Tibial artery (tissue), 4 donors: ENCODE measurements at places on chromosomes 5 and 9.

GRCh38 chr9:37373621-37374020, 48.9 kb upstream of the GRHPR start:
- DNase-seq = no peak

- peak; percentile 75 for DNase-seq
Observed at GRCh38 chr5:172769616-172770373, 1.2 kb downstream of the DUSP1 start.

DNA sequence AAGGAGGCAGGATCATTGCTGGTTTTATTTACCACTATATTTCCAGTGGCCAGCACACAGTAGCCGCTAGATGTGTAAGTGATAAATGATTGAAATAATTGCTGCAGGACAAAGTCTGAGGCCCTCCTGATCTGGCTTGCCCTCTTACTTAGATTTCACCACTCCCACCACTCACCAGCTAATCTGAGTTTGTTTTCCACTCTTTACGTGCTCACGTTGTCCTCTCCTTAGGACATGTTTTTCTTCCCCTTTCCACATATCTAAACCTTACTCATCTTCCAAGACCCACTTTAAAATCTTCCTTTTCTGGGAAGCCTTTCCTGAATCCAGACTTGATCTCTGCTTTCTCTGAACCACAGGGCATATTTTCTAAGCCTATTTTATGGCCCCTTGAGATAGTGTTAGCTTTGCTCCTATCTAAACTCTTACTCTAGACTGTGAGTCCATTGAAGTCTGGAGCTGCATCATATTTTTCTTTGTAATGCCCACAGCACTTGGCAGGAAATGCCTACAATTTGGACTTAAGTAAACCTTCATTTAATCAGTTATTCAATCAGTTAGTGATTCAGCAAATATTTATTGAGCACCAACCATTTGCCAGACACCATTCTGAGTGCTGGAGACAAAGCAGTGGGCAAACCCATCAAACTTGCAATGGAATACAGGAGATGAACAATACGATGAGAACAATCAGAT, 2.4 kb downstream of the TLR4 start:
- no peak for DNase-seq

DNA sequence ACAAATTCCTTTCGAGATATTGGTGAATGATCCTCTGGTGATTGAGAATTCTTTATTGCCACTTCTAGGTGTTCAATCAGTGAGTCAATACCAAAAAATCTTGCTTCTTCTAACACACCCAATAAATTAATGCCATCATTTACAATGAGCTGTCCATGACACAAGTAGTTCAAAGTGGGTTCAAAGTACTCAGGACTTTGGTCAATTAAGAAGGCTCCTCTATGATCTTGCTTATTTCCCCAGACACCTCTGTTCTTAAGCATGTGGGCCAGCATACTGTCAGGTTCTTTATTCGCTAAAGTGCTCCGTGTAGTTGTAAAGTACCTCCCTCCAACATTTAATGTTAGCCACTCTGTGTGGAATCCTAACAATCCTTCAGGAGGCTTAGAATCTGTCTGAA, 127.1 kb downstream of the WDR70 start:
- DNase-seq = no peak

DNA sequence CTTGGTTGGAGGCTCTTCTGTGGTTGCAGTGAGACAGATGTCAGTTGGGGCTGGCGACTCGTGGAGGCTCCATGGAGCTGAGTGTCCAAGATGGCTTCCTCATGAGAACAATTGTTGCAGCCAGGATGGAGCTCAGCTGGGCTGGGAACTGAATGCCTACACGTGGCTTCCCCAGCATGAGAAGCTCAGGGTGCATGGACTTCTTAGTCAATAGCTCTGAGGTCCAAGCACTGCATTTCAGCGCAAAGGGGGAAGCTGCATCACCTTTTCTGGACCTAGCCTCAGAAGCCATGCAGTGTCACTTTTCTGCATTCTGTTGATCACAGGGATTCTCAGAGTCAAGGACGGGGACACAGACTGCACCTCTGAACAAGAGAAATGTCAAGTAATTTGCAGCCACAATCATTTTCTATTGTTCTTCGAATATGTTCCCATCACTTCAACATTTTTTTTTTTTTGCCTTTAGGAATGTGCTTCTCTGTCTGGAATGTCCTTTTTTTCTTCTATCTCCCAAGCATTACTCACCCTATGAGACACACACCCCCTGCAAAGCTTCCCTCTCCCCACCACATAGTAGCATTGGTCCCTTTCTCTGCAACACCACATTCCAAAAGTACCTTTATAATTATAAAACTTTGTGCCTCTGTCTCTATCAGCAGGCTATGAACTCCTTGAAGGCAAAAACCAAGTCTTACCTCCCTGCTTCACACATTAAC, 57.5 kb upstream of the STK32A start:
- no peak for DNase-seq

GRCh38 chr5:66864240-66864884, 268.2 kb downstream of the MAST4 start:
- DNase-seq = no peak

DNA sequence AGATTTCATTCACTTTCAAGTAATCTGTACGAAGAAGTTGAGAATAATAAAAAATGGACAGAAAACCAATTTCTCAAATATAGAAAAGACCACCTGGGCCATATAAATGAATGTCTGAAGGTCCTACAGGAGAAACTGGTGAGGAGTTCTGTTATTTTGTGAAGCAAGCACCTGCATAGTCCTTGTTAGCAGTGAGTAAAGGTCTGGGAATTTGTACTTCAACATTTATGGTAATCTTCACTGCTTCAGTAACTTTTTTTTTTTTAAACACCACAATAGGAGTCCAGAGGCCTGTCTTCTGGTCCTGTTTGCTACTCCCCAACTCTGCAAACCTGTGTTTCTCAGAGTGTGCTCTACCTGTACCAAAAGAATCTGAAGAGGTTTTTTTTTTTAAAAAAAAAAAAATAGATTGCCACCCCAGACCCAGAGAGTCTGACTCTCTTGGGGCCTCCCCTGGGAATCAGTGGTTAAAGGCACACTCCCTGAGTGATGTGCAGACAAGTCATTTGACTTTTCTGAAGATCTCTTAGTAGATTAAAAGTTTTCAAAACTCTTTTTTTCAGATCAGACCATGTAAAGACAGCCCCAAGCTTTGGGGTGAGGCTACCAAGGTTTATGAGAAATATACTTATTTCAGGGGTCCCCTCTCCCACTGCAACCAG, 55.5 kb downstream of the FAM81B start:
- no peak for DNase-seq

DNA sequence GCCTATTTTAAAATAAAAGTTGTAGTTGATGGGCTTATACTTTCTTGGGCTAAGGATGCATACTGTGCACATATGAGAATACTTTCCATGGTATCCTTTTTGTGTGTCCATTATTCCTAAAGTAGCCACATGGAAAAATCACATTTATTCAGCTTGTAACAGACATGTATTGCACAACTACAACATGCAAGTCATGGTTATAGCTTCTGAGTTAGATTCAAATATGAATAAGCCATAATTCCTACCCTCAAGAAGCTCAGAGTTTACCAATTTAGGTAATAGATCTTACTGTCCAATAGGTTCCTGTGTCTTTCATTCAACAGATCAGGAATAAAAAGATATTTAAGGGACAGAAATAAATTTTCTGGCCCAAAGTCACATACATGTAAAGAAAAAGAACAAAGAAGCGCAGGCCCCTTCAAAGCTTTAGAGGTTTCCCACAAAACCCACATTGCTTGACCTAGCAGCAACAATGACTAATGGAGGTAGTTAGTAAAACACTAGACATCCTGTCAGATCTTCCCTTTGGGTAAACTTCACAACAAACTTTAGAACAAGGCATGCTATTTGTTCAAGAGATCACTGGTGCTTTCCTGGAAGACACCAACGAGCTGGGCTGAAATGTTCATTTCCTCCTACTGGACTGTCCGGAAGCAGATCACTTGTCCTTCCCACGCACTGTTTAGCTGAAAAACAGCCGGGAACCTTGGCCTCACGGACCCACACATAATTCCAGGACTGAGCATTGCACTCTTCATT, 78.4 kb upstream of the ITGA1 start:
- no peak for DNase-seq

DNA sequence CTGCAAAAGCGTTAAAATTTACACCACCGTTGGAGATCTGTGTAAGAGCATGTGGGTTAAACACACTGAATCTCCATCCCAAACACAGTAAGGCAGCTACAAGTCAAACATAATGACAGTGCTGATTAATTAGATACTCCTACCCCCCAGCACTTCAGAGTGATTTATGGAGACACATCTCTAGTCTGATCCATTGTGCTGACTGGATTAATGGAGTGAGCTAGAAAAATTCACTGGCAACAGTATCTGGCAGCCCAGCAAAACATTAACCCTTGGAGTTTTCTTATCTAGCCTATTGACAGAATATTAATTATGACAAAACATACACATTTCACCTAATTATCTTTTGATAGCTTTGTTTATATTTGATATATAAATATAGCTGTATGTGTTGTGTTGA, 188.6 kb upstream of the ISL1 start:
- DNase-seq = no peak

GRCh38 chr9:121239851-121240250, 28.1 kb upstream of the GSN start:
- DNase-seq = no peak

- no peak for DNase-seq
Observed at GRCh38 chr5:33238826-33239695, 201.7 kb upstream of the TARS1 start.

GRCh38 chr5:159877016-159877415, 39.3 kb upstream of the ADRA1B start:
- no peak for DNase-seq

GRCh38 chr9:123073991-123074422, 40.5 kb downstream of the GPR21 start:
- DNase-seq = no peak

DNA sequence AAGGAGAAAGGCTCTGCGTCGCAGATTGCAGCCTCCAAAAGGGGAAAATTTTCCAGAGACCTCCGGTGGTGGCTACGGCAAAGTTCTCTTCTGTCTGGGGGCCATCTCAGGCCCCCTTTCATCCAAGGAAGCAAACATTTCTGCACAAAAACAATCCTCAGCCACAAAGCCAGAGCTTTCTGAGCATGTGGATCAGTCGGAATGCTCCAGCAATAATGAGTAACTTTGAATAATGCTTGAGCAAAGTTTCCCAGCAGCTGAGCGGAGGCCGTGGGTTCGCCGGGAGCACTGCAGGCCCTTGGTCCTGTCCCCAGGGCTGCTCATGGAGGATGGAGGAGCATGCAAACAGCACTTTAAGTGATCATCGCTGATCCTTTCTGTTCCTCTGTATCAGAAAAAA, 60.2 kb upstream of the UNC5A start:
- no peak for DNase-seq

DNA sequence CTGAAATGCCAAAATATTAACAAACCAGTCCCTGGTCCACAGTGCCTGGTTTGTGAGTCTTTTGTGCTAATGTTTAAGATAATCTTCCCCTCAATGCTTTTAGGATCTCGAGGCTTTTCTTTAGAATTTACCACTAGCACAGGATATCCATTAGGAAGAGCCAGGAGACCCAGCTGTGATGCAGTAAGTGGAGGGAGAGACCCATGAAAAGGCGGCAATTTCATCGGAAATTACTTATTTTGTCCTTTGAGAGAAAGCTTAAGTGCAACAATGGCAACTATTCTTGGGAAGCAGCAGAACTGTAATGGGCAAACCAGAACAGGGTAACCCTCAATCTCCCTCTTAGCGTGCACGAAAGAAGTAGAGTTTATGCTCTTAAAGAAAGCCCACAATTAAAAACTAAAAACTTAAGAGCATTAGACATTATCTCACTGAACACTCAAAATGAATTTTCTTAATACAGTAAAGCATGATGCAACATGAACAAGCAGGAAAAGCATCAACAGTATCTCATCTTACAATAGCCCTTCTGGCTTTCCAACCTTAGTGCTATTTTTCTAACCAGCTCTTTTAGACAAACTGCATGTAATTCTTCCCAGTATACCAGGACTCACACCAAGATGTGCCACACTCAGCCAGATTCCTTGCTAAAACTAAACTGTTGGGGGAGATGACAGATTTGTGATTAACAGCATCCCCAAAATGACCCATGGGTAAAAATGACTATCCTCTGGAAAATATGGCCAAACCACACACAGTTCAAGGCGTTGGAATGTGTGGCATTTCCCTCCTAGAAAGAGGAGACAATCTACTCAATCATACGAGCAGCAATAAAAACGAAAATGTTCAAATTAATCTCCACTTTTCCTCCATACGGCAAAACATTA, 36.4 kb downstream of the PWWP2A start:
- no peak for DNase-seq

DNA sequence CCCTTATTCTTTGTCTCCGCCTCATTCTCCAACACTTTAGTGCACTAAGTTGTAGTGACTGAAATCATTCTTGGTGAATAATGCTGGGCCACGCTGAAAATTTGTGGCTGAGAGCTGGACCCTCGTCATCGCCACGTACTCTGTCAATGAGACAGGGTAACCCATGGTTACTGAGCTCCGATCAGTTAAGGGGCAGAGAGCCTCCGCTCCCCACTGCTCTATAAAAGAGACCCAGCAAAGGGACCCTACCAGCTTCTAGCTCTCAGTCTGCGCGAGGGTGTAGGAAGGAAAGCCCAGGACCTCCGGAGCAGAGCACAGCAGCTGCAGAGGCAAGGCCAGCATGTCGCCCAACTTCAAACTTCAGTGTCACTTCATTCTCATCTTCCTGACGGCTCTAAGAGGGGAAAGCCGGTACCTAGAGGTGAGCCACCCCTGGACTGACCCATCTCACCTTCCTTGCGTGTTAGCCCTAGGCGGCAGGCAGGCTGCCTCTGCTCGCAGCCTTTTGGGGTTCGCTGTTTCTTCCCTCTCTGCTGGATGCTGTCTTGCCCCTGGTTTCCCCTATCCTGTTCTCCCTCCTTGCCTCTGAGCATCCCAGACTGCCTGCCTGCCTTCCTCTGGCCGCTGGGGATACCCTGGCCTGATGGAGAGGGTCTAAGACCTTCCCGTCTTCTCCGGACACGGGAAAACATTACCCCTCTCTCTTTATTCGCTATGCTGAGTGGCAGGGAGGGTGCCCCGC, at the start of gene CRHBP:
CRHBP (plus strand) TSS at position 251 of the 742 bp plus-strand sequence; CDS start at position 341, 90 bp downstream.
- DNase-seq = no peak

- no peak for DNase-seq
Observed at GRCh38 chr5:109454731-109455505, 45.1 kb upstream of the PJA2 start.

DNA sequence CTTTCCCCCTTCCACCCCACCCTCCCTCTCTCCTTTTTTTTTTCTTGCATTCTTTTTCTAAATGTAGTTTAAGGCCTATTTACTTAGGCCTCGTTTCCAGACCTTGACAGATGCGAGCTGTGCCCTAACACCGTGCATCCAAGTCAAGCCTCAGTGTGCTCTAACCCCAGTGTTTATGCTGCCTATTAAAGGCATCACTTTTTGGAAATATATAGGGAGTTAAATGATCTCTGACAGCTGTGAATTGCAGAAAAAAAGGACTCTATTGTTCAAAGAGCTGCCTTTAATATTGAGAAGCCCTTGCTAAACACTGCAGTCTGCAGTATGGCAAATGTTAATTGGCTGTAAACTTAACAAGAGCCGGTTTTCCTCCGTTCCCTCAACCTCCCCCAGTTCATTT, 270.4 kb upstream of the TUT7 start:
- DNase-seq = no peak

- DNase-seq = no peak
Observed at GRCh38 chr5:103375863-103376591, 117.5 kb downstream of the MACIR start.

- no peak for DNase-seq
Observed at GRCh38 chr5:112112346-112112745, 306.7 kb downstream of the EPB41L4A start.
